SW 1271 (cell line): ENCODE measurements at places on chromosomes 2 and 18.

DNA sequence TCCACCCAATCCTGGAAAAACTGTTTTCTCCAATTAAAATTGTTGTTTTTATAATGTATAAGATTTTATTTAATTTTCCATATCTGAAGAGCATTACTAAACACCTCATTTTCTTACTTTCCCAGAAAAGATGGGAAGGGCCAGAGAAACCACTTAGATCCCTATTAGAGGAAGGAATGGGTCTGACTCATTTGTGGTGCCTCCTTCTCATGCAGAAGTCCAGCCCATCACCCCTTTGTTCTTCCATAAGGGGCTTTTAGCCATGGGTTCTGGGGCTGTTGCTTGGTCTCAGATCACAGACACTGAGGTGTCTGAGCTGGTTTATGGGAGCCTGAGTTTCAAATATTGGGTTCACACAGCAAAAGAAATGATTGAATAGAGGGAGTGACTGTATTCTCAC, 152.2 kb downstream of the ESCO1 start:
- DNase-seq: no peak

DNA sequence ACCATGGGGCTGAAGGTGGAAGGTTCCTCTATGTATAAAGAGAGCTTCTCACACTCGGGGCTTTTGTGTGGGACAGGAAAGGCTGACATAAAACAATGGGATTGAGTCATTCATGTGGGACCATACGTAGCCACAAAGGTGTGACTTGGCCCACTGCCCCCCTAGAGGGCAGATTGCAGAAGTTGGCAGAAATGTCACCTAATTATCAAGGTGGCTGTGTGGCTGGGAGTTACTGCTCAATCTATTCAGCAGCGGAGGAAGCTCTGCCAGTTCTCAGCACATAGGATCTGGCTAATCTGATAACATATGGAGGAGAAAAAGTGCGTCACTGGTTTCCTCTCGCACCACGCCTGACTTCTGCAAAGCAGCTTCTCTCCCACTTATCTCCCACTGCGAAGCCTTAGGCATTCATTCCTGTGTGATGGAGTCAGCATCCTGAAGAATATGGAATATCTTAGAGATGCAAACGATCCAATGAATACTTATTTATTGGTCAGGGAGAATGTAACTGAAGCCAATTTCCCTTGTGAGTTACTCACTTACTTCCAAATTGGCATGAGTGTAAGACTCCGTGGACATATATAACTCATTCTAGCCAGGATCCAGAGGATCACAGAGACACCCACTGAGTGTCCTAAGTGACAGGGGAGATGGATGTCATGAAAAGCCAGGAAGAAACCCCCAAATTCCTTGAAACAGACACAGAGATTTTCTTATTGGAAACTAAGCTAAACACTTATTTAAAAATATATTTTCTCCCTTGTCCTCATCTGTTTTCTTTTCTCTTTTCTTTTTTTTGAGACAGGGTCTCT, 344.8 kb downstream of the TGIF1 start:
- DNase-seq: peak; percentile 43

DNA sequence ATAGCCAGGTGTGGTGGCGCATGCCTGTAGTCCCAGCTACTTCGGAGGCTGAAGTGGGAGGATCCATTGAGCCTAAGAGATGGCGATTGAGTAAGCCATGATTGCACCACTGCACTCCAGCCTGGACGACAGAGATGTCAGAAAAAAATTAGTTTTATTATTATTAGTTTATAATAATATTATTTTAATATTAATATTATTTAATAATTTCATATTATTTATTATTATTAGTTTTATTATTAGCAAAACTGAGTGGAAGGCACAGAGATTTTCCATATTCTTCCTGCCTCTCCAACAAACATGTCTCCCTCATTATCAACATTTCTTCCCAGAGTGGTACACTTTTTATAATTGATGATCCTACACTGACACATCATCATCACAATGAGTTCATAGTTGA, 278.2 kb downstream of the SOX11 start:
- DNase-seq: no peak

- DNase-seq: no peak
Measured at GRCh38 chr2:1647417-1648240, 96.7 kb downstream of the PXDN start.

GRCh38 chr2:150427298-150427697, 60.2 kb downstream of the RND3 start:
- no peak for DNase-seq

GRCh38 chr2:196384729-196385128, 213.4 kb upstream of the STK17B start:
- DNase-seq: no peak

DNA sequence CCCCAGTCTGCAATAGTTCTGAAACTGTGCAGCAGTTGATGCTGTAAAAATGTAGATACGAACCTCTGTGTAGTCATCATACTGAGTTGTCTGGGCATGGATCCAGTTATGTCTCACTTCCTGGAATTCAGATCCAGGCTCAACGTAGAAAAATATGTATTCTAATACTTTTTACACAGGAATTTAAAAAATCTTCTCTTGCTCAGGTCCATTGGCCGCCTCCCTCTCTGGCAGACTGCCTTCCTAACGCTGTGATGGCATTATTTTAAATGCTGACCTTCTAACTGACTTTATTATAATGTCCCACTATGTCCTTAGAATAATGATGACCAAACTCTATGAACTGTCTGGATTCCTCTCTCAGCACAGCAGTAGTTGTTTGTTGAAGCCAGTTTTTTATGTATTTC, 119.6 kb downstream of the FEZ2 start:
- peak; percentile 88 for DNase-seq

GRCh38 chr2:130819226-130819607, 17.5 kb upstream of the ARHGEF4 start:
- DNase-seq: no peak

- no peak for DNase-seq
Measured at GRCh38 chr18:73419531-73419930, 551.7 kb upstream of the NETO1 start.

DNA sequence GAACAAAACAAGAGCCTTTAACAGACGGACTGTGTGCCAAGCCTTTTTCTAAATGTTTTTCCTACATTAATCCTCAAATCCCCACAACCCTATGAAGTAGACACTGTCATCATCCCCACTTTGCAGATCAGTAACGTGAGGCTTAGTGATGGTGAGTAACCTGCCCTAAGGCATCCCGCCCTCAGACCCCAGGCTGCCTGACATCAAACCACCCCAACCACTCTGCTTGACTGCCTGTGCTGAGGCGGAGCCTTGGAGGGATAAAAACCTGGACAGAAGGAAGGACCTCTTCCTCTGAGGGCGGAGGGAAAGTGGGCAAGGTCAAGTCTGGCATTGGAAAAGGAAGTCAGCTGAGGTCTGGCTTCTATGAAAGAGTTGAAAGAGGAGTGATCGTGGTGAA, 104.6 kb downstream of the SP3 start:
- DNase-seq: no peak

- no peak for DNase-seq
Measured at GRCh38 chr18:11147371-11147951, 1.9 kb downstream of the PIEZO2 start.

- DNase-seq: peak; percentile 94
Measured at GRCh38 chr2:29115797-29116781, 874 bp downstream of the CLIP4 start.

DNA sequence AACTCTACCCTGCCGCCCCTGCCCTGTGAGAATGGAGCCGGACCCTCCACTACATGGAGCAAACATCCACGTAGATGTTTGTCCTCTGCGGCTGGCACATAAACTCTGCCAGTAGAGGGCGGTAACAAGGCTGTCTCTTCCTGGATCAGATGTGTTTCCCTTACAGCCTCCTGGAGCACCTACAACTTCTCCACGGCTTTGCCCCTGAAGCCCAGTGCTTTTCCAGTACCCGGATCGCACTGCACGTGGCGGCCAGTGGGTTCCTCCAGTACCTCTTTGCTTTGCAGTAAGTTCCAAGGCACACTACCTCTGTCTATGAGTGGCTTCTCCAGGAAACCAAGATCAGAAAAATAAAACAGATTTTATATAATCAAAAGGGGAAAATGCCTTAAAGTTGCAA, 651.3 kb downstream of the DCDC2C start:
- no peak for DNase-seq

GRCh38 chr2:28320371-28320770, 72.3 kb upstream of the FOSL2 start:
- DNase-seq: no peak

DNA sequence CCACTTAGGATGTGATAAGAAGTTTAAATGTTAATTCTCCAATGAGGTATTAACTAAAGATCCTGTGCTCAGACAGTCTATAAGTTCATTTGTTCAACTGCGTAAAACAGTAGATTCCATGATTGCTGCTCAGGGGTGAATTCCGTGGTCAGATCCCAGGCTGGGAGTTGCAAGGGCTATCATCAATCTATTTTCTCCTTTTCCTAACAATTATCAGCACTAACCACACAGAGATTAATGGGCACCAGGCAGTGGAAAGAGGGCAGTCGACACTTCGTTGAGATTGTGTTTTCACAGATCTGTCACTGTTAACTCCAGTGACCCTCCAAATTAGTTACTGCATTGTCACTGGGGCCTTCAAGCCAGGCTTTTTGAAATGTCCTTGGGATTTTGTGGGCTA, 154.1 kb upstream of the SPRED2 start:
- DNase-seq: no peak

GRCh38 chr2:227006189-227006897, 157.7 kb downstream of the COL4A4 start:
- DNase-seq: no peak

DNA sequence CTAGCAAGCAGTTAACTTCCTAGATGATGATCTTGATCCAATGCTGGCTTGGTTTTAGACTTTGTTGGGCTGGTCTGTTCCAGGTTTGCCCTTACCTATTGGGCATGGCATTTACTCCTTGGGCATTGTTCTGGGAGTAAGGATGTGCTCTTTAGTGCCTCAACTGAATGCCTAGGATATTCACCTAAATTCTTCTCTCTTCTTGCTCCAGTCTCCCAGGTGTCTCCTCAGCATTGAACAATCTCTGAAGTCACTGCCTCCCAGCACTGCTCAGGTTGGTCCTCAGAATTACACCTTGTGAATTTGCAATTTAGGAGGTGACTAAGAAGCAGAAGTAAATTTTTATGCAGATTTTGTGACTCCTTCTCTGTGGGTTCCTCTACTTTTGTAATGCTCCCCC, 307.7 kb upstream of the COL3A1 start:
- no peak for DNase-seq

GRCh38 chr2:109151519-109151918, 22.5 kb downstream of the SH3RF3 start:
- no peak for DNase-seq
